ENCODE measurements at places on chromosomes 2 and 18. TPM values are rescaled to one million over a fixed set of nuclear protein-coding genes. Genes with fewer than 3 reads are reported as not detected.

Gene MFSD2B
- not detected for total RNA-seq

Gene VIT
- total RNA-seq: 12.3 TPM

Gene HS1BP3
- total RNA-seq: 19.5 TPM

Gene SLC19A3
- total RNA-seq: 3.5 TPM

Gene SGO2
- total RNA-seq: 1.9 TPM

Gene CCDC141
- 28.9 TPM for total RNA-seq

Gene KYNU
- 0.52 TPM for total RNA-seq

Gene CDH2
- 269 TPM for total RNA-seq

Gene CENPO
- total RNA-seq: 1.7 TPM

Gene ITGB1BP1
- total RNA-seq: 29.0 TPM

All from right atrium auricular region (tissue), 2 donors.